ENCODE measurements at places on chromosomes 13 and 19. TPM values are rescaled to one million over a fixed set of nuclear protein-coding genes. Genes with fewer than 3 reads are reported as not detected.

- no peak for DNase-seq
- no peaks in the 10 kb centered on the region for H3K27me3 ChIP-seq
- H3K4me1 ChIP-seq = no peaks in the 10 kb centered on the region
- no peak overlapping the region for H3K27ac ChIP-seq
- H3K4me3 ChIP-seq = no peak overlapping the region
- no peaks in the 10 kb centered on the region for H3K36me3 ChIP-seq
Measured at GRCh38 chr13:64066711-64067110, 2651.1 kb upstream of the PCDH20 start.

GRCh38 chr13:70755456-70755855 is 647.2 kb upstream of the KLHL1 start:
- H3K27ac ChIP-seq = no peak overlapping the region
- no peaks in the 10 kb centered on the region for H3K27me3 ChIP-seq
- no peaks in the 10 kb centered on the region for H3K4me1 ChIP-seq
- H3K36me3 ChIP-seq = no peaks in the 10 kb centered on the region

Gene SPRED3
- total RNA-seq = 0.69 TPM

Gene C1QTNF9
- not detected for total RNA-seq

Gene AXL
- 0.36 TPM for total RNA-seq

DNA sequence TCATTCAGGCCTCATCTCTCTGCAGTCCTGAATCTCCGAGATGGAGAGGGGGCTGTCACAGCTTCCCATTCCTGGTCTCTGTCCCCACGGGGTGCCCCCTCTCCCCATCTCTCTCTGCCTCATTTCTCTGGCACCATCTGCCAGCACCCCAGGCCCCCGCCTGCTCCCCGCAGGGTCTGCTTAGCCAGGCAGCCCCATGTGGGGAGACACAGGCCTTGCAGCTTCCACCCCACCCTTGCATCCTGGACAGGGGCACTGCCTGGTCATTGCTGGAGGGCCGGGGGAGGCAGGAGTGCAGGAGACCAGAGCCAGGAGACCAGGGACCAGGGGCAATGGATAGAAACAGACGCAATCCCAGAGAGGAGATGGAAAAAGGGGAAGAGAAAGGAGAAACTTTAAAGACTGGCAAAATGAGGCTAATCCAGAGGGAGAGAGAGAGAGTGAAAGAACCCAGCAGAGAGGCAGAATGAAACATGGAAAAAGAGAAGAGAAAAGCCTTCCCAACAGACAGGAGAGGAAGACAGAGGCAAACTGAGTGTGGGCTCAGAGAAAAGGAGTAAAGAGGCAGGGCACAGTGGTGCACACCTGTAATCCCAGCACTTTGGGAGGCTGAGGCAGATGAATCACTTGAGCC is 8.8 kb upstream of the GIPR start:
- DNase-seq = no peak
- H3K27ac ChIP-seq = no peak overlapping the region
- no peaks in the 10 kb centered on the region for H3K4me1 ChIP-seq
- peaks cover 7% of the 10 kb centered on the region for H3K27me3 ChIP-seq

GRCh38 chr19:56477429-56478338 is 539 bp upstream of the ZNF667 start:
- peak overlapping the region; percentile 94 for H3K27ac ChIP-seq
- DNase-seq = peak; percentile 82
- H3K4me3 ChIP-seq = peak overlapping the region; percentile 79
- H3K27me3 ChIP-seq = peaks cover 10% of the 10 kb centered on the region
- H3K4me1 ChIP-seq = peaks cover 23% of the 10 kb centered on the region

DNA sequence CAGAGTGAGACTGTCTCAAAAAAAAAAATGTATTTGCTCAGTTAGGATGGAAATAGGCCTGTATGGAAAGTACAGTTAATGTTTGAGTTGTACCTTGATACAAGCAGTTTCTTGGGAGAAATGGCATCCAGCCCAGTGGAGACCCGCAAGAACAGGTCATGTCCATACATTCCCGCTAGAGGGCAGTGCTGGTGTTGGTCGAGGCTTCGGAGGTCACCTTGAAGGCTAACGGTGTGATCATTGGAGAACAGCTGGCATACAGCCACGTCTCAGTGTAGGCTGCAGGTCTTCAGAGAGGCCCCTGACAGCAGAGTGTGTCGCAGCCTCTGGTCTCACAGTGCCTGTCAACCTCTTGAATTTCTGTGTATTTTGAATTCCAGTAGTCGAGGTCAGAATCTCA is 7.5 kb downstream of the ZNF610 start:
- H3K27ac ChIP-seq = no peak overlapping the region
- no peaks in the 10 kb centered on the region for H3K27me3 ChIP-seq
- peak; percentile 77 for DNase-seq
- no peaks in the 10 kb centered on the region for H3K4me1 ChIP-seq
- H3K4me3 ChIP-seq = no peak overlapping the region

DNA sequence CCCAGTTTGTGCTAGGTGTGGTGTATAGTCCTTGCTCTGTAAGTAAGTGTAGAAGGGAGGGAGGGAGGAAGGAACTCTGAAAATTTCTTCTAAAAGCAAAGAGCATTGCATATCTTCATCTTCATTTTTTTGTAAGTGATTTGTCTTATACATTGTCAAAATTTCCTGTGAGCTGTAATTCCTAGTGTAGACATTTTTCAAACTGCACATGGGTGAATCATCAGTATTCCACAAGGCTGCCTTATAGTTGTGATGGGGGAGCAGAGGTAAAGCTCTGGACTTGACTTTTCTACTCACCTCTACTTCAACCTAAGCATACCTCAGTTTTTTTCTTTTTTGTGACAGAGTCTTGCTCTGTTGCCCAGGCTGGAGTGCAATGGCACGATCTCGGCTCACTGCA is 86.9 kb downstream of the CDK8 start:
- no peaks in the 10 kb centered on the region for H3K27me3 ChIP-seq
- no peak overlapping the region for H3K27ac ChIP-seq
- no peak for DNase-seq
- H3K36me3 ChIP-seq = peaks cover 8% of the 10 kb centered on the region
- no peak overlapping the region for H3K4me3 ChIP-seq

Gene KLK4
- total RNA-seq = not detected

- H3K27ac ChIP-seq = no peak overlapping the region
- no peaks in the 10 kb centered on the region for H3K36me3 ChIP-seq
- peaks cover 5% of the 10 kb centered on the region for H3K4me1 ChIP-seq
- peaks cover 16% of the 10 kb centered on the region for H3K27me3 ChIP-seq
Measured at GRCh38 chr13:112643759-112644459, 45.9 kb upstream of the ATP11A start.
